ENCODE measurements at places on chromosomes 12 and 14. TPM values are rescaled to one million over a fixed set of nuclear protein-coding genes. Genes with fewer than 3 reads are reported as not detected.

Gene IFNG
- not detected for total RNA-seq

Gene PTPRO
- total RNA-seq = 20.0 TPM

Gene HPD
- total RNA-seq = not detected

Gene MYF6
- total RNA-seq = not detected

Gene GUCY2C
- total RNA-seq = 0.32 TPM

Gene PSMB5
- total RNA-seq = 67.5 TPM

Gene ESPL1
- total RNA-seq = 8.2 TPM

Gene PPP2R5E
- 44.8 TPM for total RNA-seq

Gene NYNRIN
- 0.02 TPM for total RNA-seq

Gene UNC79
- total RNA-seq = 0.22 TPM

Gene PRDM4
- 45.2 TPM for total RNA-seq

DNA sequence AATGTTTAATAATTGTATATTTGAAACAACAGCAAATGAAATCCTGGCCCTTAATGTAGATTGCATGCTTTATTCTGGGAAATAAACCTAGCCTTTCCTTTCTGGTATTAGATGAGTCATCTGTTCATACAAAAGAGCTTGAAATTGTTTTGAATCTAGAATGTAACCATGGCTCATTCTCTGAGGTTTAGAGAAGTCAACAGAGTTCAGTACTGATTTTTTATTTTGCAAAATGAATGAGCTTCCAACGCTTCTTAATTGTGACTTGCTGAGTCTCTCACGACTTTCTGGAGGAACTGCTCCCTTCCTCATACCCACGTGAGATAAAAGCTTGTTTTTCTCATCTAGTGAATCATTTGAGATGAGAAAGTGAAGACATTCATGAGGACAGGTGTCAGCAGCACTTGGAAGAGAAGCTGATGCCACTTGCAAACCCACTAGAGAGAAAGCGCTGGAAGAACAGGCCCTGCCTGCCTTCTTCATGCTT lies 509.6 kb downstream of the VRK1 start:
- no peaks in the 10 kb centered on the region for H3K4me1 ChIP-seq
- DNase-seq = no peak
- H3K27me3 ChIP-seq = no peaks in the 10 kb centered on the region

GRCh38 chr14:65297744-65298143 lies 114.8 kb upstream of the FUT8 start:
- DNase-seq = no peak
- H3K27ac ChIP-seq = peak overlapping the region; percentile 82
- H3K36me3 ChIP-seq = peaks cover 15% of the 10 kb centered on the region
- no peaks in the 10 kb centered on the region for H3K27me3 ChIP-seq
- no peak overlapping the region for H3K4me3 ChIP-seq

GRCh38 chr12:122021822-122022392 lies at the start of gene BCL7A:
BCL7A (plus strand) TSS chr12:122021884; CDS start chr12:122022092, 208 bp downstream.
- peak within 1 kb of the TSS; percentile 91 for H3K4me3 ChIP-seq
- peaks cover 2% of the 10 kb centered on the region for H3K27me3 ChIP-seq
- H3K27ac ChIP-seq = peak within 1 kb of the TSS; percentile 95

GRCh38 chr14:71267691-71268090 lies 360.4 kb downstream of the PCNX1 start:
- no peak for DNase-seq
- H3K27ac ChIP-seq = no peak overlapping the region
- H3K27me3 ChIP-seq = peaks cover 2% of the 10 kb centered on the region

GRCh38 chr14:54804538-54805041 lies 98.0 kb downstream of the GCH1 start:
- no peak overlapping the region for H3K4me3 ChIP-seq
- no peak overlapping the region for H3K27ac ChIP-seq
- H3K4me1 ChIP-seq = peaks cover 6% of the 10 kb centered on the region
- peaks cover 18% of the 10 kb centered on the region for H3K27me3 ChIP-seq
- no peaks in the 10 kb centered on the region for H3K36me3 ChIP-seq
- no peak for DNase-seq

DNA sequence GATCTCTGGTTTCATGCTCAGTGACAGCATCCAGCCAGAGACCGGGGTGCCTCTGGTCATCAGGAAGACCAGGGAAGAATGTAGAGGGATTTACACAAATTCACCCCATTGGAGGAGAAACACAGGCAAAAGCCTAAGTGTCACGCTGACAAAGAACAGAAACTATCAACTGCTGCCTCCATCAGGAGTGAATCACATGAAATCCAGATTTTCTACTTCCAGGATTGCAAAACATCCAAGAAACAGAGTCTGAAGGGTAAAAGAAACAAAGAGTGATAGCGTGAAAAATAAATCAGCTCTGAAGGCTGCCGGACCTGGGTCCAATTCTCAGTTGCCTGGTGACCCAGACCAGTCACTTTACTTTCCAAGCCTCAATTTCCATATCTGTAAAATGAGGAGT lies 136.1 kb upstream of the MAP1LC3B2 start:
- no peak overlapping the region for H3K27ac ChIP-seq

DNA sequence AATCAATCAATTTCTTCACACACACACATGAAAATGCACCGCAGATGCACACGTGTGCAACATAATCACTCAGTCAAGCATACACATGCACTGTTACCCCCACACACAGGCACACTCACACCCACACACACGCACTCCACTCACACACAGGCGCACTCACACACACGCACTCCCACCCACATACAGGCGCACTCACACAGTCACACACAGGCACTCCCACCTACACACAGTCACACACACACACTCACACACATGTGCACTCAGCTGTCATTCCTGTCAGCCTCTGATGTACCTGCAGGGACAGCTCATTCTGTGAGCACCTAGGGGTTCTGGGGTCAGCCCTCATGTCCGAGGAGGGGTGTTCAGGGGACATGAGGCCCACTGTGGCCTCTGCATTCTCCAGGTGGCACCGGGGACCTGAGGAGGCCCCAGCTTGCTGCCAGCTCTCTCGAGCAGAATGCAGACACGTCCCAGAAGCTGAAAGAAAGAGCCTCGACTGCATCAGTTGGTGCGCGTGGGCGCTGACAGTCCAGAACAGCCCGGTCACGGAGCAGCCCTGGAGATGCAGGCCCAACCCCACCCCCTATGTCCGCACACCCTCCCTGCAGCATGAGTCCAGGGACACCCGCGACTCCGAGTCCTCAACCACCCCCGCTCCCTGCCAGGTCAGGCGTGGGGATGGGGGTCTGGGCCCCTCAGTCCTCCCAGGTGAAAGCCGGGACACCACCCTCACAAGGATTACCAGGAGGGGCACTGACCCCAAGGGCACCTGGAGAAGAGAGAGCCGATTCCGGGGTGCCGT lies 69.3 kb downstream of the NOC4L start:
- no peaks in the 10 kb centered on the region for H3K36me3 ChIP-seq
- H3K27ac ChIP-seq = peak overlapping the region; percentile 10

- H3K27me3 ChIP-seq = no peaks in the 10 kb centered on the region
- DNase-seq = no peak
- H3K36me3 ChIP-seq = no peaks in the 10 kb centered on the region
- H3K27ac ChIP-seq = no peak overlapping the region
- peaks cover 10% of the 10 kb centered on the region for H3K4me1 ChIP-seq
- no peak overlapping the region for H3K4me3 ChIP-seq
Observed at GRCh38 chr14:105311838-105312237, 2.7 kb upstream of the PACS2 start.

DNA sequence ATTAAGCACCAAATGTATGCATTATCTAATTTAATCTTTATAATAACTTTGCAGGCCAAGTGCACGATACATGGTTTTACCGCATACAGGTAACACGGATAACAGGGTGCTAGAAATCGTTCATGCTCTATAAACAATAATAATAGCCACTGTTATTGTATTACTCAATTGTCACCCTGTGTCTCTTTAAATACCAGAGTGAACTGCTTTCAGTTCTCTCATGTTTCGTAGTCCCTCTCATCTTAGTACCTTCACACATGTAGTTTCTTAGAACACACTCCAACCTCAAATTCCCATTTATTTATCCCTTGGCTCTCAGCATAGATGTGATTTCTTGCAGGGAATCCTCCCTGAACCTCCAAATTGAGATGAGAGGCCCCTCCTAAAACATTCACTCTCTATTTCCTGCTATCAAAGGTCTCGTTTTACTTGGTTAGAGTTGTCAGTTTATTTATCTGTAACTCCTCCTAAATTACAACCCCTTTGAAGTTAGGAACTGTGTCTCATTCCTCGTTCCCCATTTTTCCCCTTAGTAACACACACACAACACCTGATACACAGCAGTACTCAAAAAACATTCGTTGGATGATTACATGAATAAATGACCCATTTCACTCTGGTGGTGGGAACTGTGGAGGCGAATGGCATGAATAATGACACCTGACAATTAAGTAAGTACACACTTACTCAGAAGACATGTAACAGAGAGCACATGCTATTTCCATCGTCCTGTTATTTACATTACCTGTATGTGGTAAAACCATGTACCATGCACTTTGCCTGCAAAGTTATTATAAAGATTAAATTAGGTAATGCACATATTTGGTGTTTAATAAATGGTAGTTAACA lies 134.6 kb downstream of the BTG1 start:
- no peak for DNase-seq
- no peak overlapping the region for H3K27ac ChIP-seq
- no peaks in the 10 kb centered on the region for H3K27me3 ChIP-seq
- H3K4me3 ChIP-seq = no peak overlapping the region
- no peaks in the 10 kb centered on the region for H3K36me3 ChIP-seq
- H3K4me1 ChIP-seq = peaks cover 4% of the 10 kb centered on the region

GRCh38 chr14:95575840-95576473 lies 41.1 kb downstream of the GLRX5 start:
- H3K36me3 ChIP-seq = no peaks in the 10 kb centered on the region
- no peak overlapping the region for H3K27ac ChIP-seq
- peaks cover 26% of the 10 kb centered on the region for H3K4me1 ChIP-seq
- H3K27me3 ChIP-seq = peaks cover 43% of the 10 kb centered on the region
- DNase-seq = no peak
- no peak overlapping the region for H3K4me3 ChIP-seq

GRCh38 chr14:95886366-95887056 lies 9.9 kb downstream of the TUNAR start:
- peaks cover 9% of the 10 kb centered on the region for H3K4me1 ChIP-seq
- no peak for DNase-seq
- H3K4me3 ChIP-seq = no peak overlapping the region
- H3K27ac ChIP-seq = no peak overlapping the region
- H3K27me3 ChIP-seq = peaks cover 10% of the 10 kb centered on the region

GRCh38 chr12:5403411-5403810 lies 28.5 kb upstream of the NTF3 start:
- H3K36me3 ChIP-seq = no peaks in the 10 kb centered on the region
- H3K27me3 ChIP-seq = peaks cover 6% of the 10 kb centered on the region
- no peak overlapping the region for H3K27ac ChIP-seq
- H3K4me1 ChIP-seq = no peaks in the 10 kb centered on the region

GRCh38 chr12:45284096-45284901 lies 68.4 kb downstream of the ANO6 start:
- no peaks in the 10 kb centered on the region for H3K27me3 ChIP-seq
- peaks cover 12% of the 10 kb centered on the region for H3K4me1 ChIP-seq
- H3K36me3 ChIP-seq = peaks cover 19% of the 10 kb centered on the region
- no peak for DNase-seq
- H3K27ac ChIP-seq = no peak overlapping the region

DNA sequence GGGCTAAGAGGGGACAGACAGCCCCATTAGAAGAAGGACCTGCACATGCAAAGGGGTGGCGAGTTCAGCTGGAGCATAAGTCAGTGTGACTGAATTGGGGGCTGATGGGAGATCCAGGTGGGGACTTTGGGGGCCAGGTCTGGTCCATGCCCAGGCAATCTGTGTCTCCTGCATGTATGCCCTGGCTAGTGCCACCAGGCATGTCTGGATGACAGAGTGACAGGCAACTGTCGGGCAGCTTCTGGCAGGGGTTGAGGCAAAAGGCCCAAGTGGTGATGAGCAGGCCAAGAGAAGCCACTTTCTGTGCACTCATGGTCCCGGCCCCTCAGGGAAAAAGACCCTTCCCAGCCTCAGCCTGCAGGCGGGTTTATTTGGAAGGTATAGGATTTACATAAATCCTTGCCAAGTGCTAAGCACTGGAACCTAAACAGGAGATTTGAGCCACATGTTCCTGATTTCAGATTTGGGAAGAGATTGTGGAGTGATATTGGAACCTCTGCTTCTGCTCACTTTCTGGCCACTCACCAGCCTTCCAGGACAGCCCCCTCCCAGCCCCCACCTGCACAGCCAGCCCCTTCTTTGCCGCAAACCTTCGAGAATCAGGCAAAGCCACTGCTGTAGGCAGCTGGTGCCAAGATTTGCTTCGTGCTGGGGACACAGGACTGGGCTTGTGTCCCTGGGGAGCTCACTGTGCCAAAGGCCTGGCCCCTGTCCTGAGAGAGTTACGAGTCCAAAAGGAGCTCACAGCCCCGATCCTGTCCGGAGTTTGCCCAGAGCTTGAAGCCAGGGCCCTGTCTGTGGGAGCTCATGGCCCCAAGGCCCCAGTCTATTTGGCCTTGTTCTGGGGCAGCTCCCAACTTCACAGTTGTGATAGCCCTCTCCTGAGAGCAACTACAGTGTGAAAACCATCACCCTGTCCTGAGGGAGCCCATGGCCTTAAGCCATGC lies 232.5 kb upstream of the RTL1 start:
- peaks cover 1% of the 10 kb centered on the region for H3K27me3 ChIP-seq
- no peak overlapping the region for H3K27ac ChIP-seq
- H3K36me3 ChIP-seq = no peaks in the 10 kb centered on the region
- no peaks in the 10 kb centered on the region for H3K4me1 ChIP-seq

DNA sequence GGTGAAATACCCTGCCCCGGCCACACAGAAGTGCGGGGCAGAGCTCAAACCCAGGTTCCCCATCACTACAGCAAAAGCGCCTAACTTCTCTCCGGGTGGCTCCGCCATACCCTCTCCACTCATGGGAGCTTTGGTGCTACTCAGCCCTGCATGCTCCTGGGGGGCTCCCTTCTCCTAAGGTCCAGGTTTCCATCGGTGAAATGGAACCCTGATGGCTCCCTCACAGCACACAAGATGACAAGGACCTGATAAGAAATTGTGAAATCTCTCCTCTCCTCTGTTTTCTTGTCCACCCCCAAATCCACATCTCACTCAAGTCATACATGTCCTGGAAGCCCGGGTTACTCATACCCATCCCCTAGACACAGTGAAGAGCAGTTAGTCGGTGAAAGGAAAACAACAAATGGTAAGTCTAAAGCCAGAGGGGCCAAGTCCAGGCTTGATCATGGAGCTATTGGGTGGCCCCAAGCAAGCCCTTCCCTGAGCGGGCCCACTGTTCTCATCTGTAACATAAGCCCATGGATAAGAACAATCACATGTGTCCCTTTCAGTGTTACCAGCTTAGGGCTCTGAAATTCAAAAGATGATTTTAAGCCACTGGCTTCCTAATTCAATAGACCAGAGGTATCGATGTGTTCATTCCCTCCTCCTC lies 317.5 kb downstream of the BCL11B start:
- no peaks in the 10 kb centered on the region for H3K27me3 ChIP-seq
- H3K4me1 ChIP-seq = no peaks in the 10 kb centered on the region
- no peaks in the 10 kb centered on the region for H3K36me3 ChIP-seq
- no peak overlapping the region for H3K4me3 ChIP-seq
- H3K27ac ChIP-seq = no peak overlapping the region

DNA sequence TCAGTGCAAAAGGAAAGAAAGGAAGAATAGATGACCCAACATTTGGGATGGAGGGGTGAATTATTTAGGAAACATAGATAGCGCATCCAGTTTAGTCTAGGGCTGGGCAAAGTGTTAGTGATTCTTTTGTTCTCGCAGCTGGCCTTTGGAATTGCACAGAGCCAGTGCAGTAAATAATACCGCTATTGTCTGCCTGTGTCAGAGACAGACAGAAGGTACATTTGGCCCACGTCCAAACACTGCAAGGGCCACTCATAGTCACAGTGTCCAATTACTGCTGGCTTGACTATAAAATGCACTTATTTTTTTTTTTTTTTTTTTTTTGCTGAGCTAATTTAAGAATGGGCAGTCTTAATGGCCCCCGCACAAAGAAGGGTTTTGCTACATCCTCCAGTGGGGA lies 638.6 kb downstream of the BCL11B start:
- DNase-seq = no peak
- no peaks in the 10 kb centered on the region for H3K4me1 ChIP-seq
- H3K36me3 ChIP-seq = no peaks in the 10 kb centered on the region
- no peak overlapping the region for H3K27ac ChIP-seq
